ENCODE measurements at places on chromosomes 2 and 18. TPM values are rescaled to one million over a fixed set of nuclear protein-coding genes. Genes with fewer than 3 reads are reported as not detected.

Gene C2orf15
- total RNA-seq, result not detected

Gene COLEC11
- total RNA-seq, result 0.85 TPM

Gene ACADL
- 0.19 TPM for total RNA-seq

Gene FAP
- total RNA-seq, result 1.8 TPM

Gene ABHD1
- total RNA-seq, result not detected

Gene HOXD8
- 30.3 TPM for total RNA-seq

Gene IL36RN
- total RNA-seq, result not detected

Gene GPBAR1
- total RNA-seq, result not detected

Gene DSEL
- total RNA-seq, result 9.2 TPM

Gene ABCB11
- under 0.01 TPM for total RNA-seq

Gene ST6GAL2
- not detected for total RNA-seq
